ENCODE measurements at places on chromosomes 1 and 21.
A peak's percentile ranks its signal among the peaks of the same experiment; 100 is the strongest.

- DNase-seq: no peak
Measured at GRCh38 chr1:164991763-164992314, 364.7 kb downstream of the LMX1A start.

GRCh38 chr1:236025836-236026235, 39.1 kb downstream of the NID1 start:
- DNase-seq: no peak

GRCh38 chr1:22500058-22500457, 48.4 kb downstream of the ZBTB40 start:
- DNase-seq: no peak

DNA sequence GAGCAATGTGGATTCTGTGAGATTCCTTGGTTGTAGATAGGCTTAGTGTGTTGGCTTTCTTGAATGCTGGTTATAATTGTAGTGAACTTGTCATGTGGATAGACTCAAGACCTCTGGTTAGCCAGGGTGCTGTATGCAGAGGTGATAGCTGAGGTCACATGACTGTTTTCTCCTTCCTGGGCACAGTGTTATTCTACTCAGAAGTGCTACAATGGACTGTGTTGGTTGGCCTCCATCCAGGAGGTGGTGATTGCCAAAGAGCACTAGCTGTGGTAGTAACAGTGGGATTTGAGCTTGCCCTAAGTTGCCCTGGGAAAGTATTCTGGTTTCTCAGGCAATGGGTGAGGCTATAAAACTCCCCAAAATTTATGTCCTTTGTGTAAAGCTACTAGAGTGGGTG, 71.6 kb downstream of the SH3BGR start:
- DNase-seq: no peak

DNA sequence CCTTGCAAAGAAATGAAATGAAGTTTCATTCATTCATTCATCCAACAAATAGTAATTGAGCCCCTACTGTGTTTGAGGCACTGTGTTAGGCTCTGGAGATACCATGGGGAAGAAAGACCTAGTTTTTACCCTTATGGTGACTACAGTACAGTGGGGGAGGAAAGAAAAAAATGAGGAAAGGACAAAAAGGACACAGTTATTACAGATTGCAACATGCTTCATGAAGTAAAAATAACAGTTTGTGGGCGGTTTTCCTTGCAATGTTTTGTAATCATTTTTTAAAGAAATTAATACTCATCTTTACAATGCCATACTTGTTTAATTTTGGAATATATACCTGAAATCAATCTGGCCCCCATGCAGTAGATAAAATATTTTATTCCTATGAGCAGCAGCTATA, 120.3 kb downstream of the TM2D1 start:
- no peak for DNase-seq

- DNase-seq: no peak
Measured at GRCh38 chr1:226634611-226635246, 86.2 kb downstream of the STUM start.

DNA sequence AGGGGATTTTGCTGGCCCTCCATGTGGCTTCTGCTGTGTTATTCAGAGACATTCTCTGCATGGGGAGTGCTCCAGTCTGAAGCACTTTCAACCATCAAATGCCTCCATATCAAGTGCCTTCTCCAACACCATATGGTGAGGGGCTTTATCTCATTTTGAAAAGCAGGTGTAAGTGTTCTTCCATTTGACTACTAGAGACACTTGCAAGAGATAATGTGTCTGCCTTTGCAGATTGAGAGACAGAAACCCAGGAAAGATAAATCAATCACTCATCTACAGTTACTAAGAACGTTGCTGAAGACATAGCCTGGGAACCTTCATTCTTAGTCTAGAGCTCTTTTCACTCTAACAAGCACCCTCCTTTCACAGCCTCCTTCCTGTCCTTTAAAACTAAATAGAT, 29.5 kb upstream of the REG4 start:
- DNase-seq: no peak

DNA sequence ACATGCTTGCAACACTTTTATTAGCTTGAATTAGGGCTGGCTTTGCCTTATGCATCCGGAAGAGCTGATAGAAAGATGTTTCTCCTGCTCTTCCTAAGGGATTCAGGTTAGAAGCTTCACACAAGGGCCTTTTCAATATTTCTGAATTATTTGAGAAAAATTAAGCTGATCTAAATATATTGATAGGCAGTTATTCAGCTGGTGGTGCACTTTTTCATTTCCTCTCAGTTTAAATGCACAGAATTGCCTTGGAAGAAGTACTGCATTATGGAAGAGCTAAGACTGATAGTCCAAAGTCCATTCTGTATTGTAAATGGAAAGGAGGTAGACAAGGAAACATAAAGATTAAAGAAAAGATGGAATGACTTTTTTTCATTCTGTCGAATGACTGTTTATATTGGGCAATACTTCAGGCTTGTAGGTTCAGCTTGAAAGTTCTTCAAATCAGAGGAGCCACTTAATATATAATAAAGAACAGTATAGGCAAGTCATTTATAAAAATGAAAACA, 398.4 kb upstream of the B3GALT2 start:
- DNase-seq: no peak

DNA sequence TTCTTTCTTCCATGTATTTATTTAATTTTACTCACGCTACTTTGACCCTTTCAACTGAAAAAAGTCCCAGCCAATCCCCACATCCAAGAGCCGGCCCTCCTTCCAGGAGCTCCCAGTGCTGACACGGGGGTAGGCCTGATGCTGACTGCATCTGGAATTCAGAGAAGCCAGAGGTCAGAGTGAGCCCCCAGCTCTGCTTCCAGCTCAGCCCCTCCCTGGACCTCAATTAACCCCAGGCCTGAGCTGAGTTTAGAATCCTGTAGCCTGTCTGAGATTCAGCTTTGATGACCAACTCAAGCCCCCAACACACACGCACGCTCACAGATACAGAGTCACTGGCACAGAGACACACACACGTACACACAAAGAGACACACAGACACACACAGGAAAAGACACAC, 247.9 kb downstream of the NPHP4 start:
- DNase-seq: no peak

DNA sequence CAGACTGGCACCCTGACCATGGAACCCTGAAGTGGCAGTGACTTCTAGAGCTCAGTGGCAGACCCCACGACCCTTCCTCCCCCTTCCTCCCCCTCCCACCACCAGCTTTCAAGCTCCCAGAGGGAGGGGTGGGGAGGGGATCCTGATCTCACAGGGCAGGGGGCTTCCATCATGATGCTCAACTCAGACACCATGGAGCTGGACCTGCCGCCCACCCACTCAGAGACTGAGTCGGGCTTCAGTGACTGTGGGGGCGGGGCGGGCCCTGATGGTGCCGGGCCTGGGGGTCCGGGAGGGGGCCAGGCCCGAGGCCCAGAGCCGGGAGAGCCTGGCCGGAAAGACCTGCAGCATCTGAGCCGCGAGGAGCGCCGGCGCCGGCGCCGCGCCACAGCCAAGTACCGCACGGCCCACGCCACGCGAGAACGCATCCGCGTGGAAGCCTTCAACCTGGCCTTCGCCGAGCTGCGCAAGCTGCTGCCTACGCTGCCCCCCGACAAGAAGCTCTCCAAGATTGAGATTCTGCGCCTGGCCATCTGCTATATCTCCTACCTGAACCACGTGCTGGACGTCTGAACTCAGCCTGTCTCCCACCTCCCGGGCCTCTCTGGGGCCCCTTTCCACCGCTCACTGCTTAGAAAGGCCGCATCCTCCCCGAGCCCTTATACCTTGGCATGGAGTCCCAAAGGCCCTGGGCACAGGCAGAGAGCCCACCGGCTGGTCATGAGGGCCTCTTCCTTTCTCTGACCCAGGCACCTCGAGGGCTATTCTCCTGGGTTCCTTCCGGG, 3.9 kb downstream of the NHLH1 start:
- no peak for DNase-seq

- peak; percentile 87 for DNase-seq
Measured at GRCh38 chr1:10796029-10796944, at the start of gene CASZ1. TSS of gene CASZ1 (minus strand) at chr1:10796646. CDS start at chr1:10693889, 102,757 bp downstream.

GRCh38 chr1:197268012-197268411, at the start of gene CRB1:
TSS of gene CRB1 (plus strand) at chr1:197268252. CDS start at chr1:197268413, 161 bp downstream.
- no peak for DNase-seq

- no peak for DNase-seq
Measured at GRCh38 chr1:9316080-9316444, 23.4 kb downstream of the SPSB1 start.

DNA sequence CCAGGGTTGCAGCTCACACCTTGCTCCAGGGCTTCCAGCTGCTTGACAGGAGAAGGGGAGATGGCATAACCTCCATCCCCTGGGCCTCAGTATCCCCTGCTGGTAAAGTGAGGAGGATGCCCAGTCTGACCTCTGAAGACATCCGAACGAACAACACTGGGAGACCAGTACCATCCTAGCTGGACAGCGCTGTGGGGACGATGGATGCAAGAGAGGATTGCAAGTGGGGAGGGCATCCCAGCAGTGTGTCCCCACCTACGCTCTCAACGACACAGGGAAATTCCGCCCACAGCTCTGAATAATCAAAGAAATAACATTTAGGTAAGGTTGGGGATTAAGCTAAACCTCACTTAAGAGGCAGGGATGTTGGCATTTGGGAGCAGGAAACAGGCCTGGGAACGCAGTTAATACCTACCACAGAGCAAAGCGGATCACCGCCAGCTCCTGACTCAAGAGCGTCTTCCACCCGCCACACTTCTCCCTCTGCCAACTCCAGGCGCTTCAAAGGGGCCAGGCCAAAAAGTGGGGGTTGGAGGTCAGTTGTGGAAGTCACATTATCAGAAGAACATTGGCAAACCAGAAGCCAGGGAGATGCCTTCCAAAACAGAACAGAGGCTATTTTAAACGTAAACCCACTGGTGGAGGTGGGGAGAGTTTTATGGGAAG, 47.6 kb downstream of the SSBP3 start:
- no peak for DNase-seq

GRCh38 chr1:33177996-33178540, 3.8 kb downstream of the TRIM62 start:
- no peak for DNase-seq

All from HCT116 (cell line).